ENCODE measurements at places on chromosomes 16 and 17.

DNA sequence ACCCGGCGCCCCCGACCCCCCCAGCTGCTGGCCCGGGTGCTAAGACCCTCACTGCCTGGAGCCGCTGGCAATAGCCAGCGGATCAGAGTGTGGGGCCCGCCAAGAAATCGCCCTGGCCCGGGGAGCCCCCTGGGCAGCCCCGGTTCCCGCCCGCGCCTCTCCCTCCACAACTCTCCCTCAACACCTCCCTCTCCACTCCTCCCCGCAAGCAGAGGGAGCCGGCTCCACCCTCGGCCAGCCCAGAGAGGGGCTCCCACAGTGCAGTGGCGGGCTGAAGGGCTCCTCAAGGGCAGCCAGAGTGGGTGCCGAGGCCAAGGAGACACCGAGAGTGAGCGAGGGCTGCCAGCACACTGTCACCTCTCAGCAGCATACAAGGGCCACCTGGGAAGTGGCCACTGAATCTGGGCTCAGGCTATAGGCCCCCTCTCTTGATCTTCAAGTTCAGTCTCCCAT lies 385.5 kb downstream of the SEC14L1 start:
- no peak for DNase-seq

GRCh38 chr16:983044-984030 lies 1.8 kb downstream of the SOX8 start:
- DNase-seq, result no peak

DNA sequence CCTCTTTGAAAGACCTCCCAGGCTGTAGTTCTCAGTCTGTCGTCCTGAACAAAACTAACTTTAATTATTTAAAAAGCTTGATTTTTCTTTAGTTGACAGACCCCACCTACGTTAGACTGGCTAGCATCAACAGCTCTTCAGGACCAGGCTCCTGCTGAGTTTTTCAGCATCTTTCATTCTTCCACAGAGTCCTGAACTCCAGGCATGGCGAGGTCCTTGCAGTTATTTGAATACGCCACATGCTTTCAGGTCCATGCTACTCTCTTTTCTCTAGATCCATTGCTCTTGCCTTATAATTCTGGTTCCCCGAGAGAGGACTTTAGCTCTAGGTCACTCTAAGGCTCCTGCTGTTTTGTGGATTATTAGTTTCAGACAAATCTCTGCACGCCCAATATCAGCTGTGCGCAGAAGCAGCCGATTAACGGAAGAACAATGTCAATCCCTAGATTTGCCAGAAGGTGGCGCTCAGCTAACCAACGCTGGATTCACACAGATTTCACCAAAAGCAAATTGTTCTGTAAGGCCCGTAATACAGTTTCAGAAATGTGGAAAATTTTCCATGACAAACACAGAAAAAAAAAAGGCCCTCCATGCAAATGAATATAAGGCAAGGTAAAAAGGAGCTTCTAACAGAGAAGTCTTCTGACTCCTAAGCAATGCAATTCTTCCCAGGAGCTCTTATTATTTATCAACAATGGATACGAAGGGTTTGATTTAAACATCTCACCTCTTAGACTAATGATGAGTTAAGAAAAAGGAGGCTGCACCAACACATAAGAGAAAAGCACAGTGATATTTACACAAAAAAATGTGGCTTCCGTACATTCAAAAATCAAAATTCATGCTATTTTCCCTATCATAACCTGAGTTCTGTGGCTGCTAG lies 33.5 kb upstream of the BCO1 start:
- peak; percentile 22 for DNase-seq

DNA sequence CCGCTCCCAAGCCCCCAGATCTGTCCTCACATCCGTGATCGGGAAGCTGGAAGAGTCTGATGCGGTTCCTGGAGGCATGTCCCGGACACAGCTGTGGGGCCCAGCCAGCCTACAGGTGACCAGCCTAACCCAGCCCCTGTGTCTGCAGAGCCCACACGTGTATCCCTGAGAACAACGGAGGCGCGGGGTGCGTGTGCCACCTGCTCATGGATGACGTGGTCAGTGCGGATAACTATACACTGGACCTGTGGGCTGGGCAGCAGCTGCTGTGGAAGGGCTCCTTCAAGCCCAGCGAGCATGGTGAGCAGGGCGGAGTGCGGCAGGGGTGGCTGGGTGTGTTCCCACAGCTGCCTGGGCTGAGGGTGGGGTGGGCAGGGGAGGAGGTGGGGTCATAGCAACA lies 30.9 kb downstream of the IL4R start:
- DNase-seq, result no peak

GRCh38 chr16:24635900-24636610 lies 93.4 kb upstream of the TNRC6A start:
- DNase-seq, result no peak

GRCh38 chr17:33218698-33219601 lies 74.1 kb downstream of the ASIC2 start:
- no peak for DNase-seq

GRCh38 chr17:78974635-78975591 lies 4.8 kb downstream of the LGALS3BP start:
- DNase-seq, result no peak

- DNase-seq, result no peak
Observed at GRCh38 chr17:48148854-48149786, 41.6 kb downstream of the SNX11 start.

- no peak for DNase-seq
Observed at GRCh38 chr17:59616253-59616920, 3.3 kb upstream of the CLTC start.

DNA sequence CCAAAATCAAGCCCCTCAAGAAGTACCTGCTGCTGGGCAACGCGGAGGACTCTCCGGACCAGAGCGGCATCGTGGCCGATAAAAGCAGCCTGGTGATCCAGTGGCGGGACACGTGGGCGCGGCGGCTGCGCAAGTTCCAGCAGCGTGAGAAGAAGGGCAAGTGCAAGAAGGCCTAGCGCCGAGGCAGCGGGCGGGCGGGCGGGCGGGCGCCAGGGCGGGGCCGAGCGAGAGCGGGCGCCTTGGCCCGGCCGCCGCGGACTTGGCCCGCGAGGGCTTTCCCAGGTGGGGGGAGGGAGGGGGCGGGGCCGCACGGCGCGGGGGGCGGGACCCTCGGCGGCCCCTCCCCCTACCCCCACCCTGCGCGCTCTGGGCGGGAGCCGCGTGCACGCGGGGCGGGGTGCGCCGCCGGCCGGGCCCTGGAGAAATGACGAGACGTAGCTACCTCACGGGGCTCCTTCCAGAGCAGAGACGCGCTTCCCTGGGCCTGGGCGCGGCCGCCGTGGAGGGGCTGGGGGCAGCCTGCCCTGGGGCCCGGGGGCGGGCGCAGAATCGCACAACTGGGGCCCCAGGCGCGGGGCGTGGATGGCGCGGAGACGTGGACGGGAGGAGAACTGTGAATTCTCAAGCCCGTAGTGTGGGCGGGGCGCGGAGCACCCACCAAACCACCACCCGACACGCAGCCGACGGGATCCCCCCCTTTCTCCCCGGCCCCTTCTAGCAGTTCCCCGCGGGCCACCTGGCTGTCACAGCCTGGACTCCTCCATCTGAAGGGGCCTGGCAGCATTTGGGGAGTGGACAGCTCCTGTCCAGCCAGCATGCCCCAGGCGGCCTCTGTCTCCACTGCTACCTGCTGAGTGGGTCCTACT lies 218.7 kb downstream of the NTN1 start:
- DNase-seq, result peak; percentile 32

Measured in stimulated activated CD4-positive, alpha-beta T cell treated with anti-CD3 and anti-CD28 coated beads, Interleukin-1b, Interleukin-23, amount 100 ng/mL, for 24 hours (primary cell).